ELR (cell line): ENCODE measurements at places on chromosomes 12 and 14.
A peak's percentile ranks its signal among the peaks of the same experiment; 100 is the strongest.

DNA sequence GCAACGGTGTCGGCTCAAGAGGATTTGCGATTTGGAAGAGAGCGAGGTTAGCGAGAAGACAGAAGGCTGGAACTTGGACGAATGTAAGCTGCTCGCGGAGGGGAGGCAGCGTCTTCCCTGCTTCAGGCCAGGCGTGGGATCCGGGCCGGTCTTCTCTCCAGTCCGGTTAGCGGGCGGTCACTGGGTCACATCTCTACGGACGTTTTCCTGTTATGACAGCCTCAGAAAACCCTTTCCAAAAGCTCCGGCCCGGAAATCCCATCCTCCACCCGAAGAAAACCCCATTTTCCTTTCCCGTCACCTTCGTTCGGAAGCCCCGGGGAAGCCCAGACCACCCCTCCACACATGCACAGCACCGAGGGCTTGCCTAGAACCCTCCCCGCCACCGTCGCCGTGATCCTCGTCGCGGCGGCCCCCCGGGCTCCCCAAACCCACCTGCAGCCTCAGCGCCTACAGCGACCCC is 268 bp downstream of the NDUFB1 start:
- peak; percentile 65 for DNase-seq

DNA sequence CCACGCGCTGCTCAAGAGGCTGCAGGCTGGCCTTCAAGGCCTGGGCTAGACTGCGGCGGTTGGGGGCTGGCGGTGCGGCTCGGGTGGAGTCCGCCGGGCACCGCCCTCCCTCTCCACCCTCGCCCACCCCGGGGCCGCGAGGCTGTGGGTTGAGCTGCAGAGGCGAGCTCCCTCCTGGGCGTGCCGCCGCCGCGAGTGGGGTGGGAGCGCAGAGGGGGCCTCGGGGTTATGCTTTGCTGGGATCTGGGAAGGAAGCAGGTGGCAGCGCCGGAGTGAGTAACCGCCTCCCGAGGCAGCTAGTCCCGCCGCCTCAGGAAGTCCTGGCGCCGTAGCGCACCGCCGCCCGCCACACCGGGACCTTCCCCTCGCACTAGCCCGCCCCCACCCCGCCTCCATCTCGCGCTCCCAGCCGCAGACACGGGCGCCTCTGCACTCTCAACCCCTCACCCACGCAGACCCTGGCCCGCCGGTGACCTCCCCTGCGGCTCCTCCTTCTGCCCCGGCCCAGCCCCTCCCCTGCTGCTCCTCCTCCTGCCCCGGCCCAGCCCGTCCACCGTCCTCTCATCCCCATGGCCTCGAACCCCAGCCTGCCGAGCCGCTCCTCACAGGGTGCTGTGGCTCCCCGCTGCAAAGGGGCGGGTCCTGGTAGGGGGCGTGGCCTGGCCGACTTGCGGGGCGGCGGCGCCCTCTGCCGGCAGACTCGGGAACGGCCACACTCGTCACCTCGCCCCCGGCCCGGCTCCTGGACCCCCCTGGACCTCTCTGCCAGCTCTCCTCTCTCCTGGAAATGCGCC is 16.6 kb downstream of the TAMALIN start:
- DNase-seq: peak; percentile 82

DNA sequence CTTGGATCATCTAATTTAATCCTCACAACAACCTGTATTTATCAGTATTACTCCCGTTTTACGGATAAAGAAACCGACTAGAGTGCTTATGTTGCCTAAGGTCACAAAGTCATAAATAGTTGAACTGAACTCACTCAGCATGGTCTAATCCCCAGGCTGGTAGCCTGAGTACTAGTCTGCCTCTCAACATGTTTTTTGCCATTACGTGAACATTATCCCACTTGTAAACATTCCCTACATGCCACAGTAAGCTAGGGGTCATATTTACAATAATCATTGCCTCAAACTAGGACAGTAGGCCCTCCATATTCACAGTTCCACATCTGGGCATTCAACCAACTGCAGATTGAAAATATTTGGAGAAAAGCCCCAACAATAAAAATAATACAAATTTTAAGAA is 12.1 kb downstream of the SNRPF start:
- DNase-seq: no peak

DNA sequence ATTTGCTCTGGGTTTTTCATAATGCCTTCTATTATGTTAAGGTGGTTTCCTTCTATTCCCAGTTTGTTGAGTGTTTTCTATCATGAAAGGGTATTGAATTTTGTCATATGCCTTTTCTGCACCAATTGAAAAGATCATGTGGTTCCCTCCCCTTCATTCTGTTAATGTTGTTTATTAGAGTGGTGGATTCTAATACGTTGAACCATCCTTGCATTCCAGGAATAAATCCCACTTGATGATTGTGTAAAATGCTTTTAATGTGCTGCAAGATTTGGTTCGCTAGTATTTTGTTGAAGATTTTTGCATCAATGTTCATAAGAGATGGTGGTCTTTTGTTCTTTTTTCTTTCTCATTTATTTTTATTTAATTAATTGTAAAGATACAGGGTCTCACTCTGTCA is 55.2 kb downstream of the ATP23 start:
- no peak for DNase-seq

- DNase-seq: no peak
Observed at GRCh38 chr12:47189728-47190127, 110.0 kb upstream of the AMIGO2 start.

- no peak for DNase-seq
Observed at GRCh38 chr14:85947461-85948139, 417.7 kb downstream of the FLRT2 start.

GRCh38 chr14:99188731-99189191 is 83.2 kb downstream of the BCL11B start:
- DNase-seq: no peak

- no peak for DNase-seq
Observed at GRCh38 chr14:99505089-99505488, 23.9 kb downstream of the CCNK start.

DNA sequence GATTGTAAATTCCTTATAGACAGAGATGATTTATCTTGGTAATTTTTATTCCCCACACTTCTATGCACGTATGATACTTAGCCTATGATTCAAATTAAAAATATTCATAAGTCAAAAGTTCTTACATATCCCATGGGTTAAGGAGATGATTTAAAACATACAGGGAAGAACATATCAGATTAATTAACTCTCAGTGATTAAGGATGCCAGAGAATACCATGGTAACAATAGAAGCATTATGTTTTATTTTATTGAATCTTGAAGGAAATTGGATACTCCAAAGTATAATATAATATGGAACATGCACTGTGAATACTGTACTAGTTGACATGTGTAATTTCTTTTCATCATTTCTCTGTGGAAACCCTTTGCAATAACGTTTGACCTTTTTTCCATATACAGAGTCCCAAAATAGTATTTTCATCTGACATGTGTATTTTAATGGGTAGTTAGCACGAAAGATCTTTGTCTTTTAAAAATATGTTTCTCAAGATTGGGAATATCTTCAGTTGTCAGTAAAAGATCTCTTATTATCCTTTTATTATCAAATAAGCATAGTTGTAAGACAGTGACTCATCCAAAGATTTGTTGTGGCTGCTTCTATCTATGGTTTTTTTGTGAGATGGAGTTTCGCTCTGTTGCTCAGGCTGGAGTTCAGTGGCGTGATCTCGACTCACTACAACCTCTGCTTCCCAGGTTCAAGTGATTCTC is 166.7 kb downstream of the RAD51B start:
- peak; percentile 57 for DNase-seq

DNA sequence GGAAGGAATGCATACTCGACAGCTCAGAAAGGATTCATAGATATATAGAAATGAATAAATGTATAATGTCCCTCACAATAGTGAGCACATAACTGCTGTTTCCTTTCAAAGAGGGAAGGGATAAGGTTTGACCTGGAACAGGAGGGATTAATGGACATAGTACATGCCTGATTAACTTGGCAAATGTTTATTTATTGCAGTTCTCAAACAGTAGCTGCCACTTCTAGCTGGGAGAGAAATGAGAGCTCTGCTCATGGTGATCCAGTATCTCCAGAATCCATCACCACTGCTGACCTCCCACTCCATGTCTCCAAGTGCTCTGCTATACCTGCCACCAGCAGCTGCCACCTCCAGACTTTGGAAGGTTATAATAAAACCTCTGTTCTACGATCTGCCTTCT is 108.1 kb downstream of the LRIG3 start:
- no peak for DNase-seq

DNA sequence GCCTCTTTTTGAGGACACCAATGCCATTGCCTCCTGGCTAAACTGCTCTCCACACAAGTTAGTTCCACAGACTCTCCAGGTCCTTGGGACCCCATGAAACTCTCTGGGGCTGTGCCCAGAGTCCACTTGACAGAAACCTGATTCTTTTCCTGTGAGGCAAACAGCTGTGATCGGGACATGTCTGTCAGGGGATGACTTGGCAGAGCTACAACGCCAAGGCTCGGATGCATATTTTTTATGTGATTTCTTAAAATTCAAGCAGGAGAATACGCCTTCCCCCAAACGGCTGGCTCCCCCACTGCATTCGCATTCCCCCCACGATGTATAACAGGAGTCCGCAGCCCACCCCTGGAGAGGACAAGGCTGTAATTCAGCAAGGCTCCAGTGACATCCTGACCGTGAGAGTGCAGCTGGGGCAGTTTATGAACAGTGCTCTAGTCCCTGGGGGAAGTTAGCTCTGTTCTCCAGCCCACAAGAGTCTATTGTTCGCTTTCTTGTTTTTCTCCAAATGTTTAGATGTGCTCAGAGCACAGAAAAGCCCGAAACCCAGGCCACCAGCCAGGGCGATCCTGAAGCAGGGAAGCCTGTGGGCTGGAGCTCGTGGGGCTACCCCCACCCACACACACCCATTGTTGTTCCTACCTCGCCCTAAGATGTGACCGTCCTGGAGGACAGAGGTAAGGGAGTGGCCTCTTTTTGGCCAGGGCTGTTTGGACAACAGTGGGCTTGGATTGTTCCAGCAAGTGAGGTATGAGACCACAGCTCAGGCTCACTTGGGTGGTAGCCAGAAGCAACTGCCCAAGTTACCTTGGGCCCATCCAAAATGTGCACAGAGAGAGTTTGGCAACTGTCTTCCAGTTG is 159.5 kb downstream of the ZFP36L1 start:
- DNase-seq: no peak

- DNase-seq: no peak
Observed at GRCh38 chr12:31813305-31813704, 84.5 kb upstream of the AMN1 start.

DNA sequence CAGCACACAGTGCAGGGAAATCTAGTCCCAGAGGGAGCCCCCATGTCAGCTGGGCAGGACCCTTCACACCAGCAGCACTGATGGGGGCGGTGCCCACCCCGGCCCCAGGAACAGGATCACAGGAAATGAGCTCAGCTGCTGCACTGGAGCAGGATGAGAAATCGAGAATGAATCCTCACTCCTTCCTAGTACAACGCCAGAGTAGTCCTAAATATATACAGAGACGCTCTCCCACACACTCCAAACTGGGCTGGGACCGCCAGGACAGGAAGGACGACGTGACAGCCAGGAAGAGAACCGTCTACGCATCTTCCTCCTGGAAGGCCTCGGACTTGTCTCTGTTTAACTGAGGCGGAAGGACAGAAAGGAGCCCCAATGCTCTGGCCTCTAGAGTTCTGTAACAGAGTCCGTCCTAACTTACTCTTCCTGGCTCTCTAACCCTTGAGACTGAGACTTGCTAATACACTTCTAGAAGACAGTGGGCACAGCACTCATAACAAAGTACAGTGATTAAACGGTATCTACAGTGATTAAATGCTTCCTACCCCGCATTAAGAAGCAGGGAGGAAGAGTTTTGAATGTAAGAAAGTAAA is 33.4 kb downstream of the CDC42BPB start:
- DNase-seq: peak; percentile 96

GRCh38 chr12:40560848-40561247 is 131.4 kb upstream of the CNTN1 start:
- no peak for DNase-seq

- DNase-seq: no peak
Observed at GRCh38 chr12:111368291-111368787, 556 bp downstream of the PHETA1 start.

DNA sequence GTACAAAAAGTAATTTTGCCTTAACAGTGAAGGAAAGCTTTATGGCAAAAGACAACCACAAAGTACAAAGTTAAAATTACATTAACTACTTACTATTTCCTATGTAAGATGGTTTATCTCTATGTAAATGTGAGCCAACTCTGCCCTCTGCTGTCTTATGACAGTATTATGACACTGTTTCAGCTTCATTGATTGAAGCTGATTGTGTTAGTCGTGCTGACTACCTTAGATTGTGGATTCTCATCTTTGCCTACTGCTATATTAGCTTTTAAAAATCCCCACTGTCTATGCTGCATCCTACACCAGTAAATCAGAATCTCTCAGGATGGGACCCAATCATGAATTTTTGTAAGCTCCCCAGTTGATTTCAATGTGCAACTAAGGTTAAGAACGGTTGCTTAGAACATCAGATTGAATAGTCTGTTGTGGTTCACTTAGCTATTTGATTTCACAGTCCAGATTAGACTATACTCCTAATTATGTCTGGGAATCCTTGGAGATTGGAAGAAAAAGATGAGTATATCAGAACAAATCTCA is 12.2 kb upstream of the SPTB start:
- peak; percentile 76 for DNase-seq

DNA sequence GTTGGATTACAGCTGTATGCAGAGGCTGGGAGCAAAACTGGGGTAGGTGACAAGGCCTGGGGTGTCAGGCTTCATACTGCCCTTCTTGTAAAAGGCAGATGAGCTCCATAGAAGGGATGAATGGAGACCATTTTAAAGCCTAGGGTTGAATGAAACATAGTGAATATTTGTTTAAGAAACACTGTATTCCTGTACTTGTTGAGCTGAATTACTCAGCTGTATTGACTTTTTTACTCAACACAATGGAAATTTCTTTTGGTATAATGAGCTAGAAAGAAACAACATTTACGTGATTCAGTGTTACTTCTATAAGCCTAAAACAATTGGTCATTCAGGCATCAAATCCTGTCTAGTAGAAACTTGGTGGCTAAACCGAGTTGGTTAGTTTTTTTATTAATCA is 14.1 kb downstream of the ATP6V0A2 start:
- no peak for DNase-seq

- DNase-seq: no peak
Observed at GRCh38 chr14:100212476-100213333, 26.2 kb upstream of the YY1 start.
